AG08395 (cell line): ENCODE measurements at places on chromosomes 3 and 15.

DNA sequence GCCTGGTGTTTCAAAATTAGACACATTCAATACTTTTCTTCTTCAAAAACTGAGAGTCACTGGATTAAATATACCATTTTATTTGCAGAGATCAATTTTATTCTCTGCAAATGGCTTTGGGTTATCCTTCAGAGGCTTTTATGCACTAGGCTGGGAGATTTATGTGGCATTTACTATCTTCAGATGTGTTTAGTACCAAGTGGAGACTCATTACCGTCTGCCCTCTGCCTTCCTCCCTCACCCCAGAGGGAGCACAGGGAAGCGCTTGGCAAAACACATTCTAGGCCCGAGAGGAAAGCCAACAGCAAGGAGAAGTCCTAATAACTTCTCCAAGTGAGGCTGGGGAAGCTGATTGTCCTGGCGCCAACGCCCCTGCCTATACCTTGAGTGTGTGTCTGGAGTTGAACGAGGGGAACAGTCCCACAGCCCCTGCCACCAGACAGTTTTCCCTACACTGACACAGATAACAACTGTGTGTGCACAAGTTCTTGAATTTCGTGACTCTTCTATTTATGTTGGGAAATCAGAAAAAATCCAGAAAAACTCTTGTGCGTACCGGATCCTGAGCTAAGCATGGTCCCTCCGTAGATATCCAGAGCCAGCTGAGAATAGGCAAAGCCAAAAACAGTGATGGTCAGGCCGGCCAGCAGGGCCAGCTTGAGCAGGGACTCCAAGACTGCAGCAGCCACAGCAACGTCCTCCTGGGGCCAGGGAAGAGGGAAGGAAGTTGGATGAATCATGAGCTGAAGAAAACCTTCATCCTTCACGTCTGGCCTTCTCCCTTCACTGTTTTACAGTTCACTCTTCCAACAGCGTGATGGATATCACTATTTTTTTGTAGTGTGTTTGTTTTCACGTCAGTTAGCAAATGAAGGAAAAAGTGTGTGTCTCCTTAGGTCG is 26.6 kb downstream of the RFT1 start:
- DNase-seq = peak; percentile 13

DNA sequence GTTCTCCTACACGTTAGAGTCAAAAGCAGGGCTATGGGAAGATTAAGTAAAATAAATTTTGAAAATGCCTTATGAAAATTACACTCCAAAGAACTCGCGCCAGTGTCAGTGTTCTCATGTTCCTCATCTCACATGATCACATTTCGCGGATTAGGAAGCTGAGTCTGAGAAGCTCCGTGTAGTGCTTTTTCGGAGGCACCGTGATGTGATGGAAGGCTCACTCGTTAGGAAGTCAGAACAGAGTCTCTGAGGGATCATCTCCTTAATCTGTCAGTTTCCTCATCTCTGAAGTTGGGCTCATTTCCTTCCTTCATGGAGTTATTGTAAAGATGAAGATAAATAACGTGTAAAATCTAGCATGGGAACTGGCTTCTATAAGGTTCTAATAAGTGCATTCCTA is 3.2 kb downstream of the ADIPOQ start:
- no peak for DNase-seq

- peak; percentile 20 for DNase-seq
Measured at GRCh38 chr3:89372456-89372855, 265.0 kb downstream of the EPHA3 start.

DNA sequence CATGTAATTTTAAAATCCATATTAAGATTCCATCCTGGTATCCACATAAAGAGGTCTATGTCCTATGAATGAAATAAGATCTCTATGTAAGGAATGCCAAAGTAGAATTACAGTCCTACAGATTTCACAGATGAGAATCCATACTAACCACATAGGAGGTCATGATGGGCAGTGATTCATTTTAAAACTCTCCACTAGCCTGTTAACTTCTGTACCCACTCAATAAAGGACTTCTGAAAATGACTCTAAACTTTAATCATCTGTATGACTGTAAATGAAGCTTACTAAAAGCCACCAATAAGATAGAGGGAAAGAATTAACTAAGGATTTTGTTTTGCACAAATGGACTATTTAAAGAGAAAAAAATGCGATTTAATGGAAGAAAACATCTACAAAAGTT is 28.7 kb downstream of the MORC1 start:
- no peak for DNase-seq

GRCh38 chr3:44584646-44585501 is at the start of gene ZNF660:
ZNF660 (plus strand) TSS chr3:44584964; CDS start chr3:44594194, 9,230 bp downstream.
- peak; percentile 73 for DNase-seq

GRCh38 chr3:115226844-115227445 is 79.9 kb upstream of the ZBTB20 start:
- peak; percentile 14 for DNase-seq

DNA sequence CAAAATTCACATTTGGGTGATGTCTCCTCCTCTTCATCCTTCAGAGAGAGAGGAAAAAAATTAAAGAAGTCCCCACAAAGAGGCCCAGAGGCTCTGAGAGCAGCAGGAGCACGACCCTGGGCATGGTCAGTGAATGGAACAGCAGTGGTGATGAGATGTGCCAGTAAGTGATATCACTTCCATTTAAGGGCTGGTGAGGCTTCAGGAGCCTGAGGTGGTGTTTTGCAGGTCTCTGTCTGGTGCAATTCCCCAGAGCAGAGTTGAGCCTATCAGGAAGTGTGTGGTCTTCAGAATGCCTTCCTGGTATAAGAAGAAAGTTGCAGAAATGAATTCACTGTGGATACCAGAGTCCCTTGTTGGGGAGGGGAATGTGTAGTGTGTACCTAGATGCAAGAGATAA is 21.4 kb downstream of the ERICH6 start:
- no peak for DNase-seq

DNA sequence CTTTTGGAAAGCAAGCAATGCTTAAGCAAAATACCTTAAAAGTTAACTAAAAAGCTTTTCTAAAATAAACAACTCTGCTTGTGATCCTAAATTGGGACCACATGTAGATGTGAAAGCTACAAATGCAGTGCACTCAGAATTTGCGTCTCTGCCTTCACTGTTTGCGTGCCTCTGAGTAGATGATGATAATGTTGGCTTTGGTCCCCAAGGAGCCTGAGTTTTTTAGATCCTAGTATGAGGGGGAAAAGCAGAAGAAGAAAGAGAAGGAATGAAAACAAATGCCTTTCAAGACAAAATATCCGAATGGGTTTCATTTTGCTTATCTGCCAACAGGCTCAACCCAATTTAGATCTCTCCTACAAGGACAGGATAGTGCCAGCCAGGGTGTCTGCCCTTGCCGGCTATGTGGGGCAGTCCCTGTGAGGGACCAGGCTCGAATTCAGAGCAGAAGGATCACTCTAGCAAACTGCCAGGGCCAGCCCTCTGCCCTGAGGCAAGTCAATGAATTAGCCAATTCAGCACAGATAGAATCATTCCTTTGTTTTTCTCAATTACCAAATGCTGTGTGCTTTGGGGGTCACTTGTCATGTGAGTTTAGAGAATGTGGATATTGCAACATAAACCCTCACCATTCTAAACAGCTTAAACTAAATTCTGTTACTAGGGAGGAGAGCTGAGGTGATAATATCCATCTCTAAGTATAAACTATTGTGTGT is 28.5 kb downstream of the SCG5 start:
- peak; percentile 74 for DNase-seq

GRCh38 chr3:39260957-39261356 is 18.9 kb downstream of the CX3CR1 start:
- DNase-seq = peak; percentile 98

DNA sequence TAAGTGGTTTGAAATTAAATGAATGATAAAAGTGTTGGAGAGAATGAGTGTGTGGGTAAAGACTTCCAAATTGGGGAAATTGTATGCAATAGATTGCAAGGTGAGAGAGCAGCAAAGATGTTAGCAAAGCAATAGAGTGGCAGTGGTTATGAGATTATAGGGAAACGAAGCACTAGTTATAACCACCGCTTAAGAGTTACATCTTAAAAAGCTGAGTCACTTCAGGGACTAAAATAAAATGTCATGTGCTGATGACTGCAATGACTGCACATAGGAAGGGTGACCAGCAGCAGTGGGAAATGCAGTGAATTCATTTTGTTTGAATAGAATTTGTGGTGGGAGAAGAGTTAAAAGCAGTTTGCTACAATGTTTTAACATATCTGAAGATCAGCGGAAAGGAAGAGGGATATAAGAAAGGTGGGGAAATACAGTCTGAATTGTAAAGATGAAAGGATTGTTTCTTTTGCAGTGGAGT is 127.3 kb downstream of the RAP2B start:
- peak; percentile 41 for DNase-seq

DNA sequence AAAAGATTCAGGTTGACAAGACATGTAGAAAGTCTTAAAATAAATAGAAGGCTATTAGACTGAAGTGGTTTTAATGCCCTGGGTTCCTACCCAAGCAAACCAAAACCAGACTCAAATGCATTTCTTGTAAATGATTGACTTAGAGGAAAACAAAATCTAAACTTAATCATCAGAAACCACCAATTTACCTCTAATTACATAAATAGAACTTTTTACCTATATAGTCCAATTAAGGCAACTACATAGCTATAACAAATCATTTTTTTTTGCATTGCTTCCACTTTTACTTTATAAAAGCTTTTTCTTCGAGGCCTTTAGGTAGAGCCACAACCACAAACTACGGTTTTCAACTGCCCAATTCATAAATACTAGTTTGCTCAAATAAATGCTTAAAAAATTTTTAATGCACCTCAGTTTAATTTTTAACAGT is 231.3 kb upstream of the ARHGEF26 start:
- no peak for DNase-seq

GRCh38 chr3:167361306-167361705 is 18.8 kb downstream of the ZBBX start:
- DNase-seq = no peak

DNA sequence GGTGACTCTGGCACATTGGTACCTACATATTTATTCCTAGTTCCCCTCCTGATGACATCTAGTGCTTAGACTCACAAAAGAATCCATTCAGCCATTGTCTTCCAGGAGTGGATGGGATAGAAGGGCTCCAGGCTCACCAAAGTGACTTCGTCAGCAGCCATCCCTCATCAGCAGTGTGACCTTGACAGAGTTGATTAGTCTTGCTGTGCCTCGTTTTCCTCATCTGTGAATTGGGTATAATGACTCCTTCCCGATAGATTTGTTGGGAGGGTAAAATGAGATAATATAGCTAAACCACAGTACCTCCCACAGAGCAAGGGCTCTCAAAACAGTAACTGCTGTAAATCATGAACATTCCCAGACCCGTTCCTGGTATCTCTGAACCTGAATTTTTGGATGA is 10.7 kb downstream of the ACAN start:
- no peak for DNase-seq

DNA sequence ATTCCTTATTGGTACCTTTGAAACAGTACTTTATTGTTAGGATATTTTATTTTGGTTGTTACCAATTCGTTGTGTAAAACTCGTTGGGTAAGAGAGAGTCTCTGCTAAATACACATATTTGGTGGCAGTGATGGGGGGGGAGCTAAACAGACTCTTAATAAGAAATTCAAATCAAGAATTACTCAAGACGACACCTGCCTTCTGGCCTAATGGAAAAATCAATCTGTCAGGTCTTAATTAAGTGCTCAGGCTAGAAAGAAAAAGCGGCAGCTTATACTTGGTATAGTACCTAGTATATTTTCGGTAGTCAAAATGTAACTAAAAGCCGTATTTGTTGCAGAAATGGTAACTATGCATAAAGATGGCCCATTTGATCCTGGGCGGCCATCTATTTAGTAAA is 18.2 kb downstream of the FOXP1 start:
- DNase-seq = no peak

DNA sequence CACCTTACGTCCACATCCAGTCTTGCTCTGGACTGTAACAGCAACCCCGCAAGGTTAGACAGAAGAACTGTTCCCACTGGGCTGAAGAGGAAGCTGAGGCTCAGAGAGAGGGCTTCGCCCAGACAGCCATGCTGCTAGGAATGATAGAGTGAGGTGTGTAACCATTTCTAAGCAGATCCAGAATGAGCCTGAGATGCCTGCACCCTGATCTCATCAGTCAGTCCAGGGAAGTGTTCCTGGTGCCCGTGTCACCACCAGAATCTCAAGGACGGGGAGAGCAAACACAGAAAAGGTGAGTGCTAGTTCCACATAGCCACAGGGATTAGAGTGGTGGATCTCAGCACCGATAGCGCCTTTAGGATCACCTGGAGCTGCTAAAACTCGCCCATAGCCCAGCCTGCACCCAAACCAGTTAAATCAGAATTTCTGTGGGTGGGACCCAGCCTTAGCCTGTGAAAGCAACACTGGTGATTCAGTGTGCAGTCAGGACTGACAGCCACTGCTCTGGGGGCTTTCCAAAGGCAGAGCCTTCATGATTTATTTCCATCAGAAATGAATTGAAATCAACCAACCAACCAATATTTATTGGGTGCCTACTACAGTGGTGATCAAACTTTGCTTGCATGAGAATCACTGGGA is 12.3 kb downstream of the ISLR start:
- no peak for DNase-seq

DNA sequence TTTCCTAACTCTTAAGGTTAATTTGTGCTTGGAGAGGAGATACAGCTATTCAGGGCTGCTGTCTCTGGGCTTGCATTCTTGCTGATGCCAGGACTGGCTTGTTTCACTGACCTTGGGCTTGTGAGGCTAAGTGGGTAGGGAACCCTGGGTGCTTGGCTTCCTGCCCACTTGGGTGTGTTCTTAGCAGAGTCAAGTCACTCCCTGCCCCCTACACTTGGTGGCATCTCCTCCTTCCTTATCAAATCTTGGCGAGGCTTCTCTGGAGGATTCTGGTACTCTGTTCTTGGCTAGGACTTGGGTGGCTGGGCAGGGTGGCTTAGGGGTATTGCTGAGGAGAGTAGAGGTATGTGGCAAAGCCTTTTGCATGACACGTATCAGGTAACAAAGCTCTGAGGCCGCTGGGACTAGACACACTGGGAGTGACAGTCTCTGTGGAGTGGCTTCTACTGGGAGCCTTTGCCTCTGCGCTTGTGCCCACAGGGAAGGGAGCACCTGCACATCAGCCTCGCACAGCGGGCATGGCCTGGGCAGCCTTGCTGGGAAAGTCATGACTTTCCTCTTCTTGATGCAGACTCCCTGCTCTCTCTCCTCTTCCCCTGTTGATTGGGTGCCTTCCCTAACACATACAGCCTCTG is 41.8 kb downstream of the CHCHD6 start:
- DNase-seq = no peak

DNA sequence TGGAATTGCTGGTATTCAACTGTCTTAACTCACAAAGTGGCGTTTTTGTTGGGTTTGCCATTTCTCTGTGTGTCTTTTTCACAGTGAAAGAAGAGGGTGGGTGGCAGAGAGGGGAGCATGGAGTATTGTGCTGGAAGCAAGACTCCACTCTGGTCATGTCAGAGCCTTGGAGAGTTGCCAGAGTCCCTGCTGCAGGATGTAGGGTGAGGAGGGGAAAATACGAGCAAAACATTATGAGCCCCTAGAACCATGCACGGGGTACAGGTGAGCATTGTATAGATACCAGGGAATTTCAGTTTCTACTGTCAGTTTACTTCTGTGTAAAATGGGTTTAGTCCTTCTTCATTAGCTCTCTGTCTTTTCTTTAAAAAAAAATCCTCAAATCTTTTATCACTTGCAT is 249.9 kb downstream of the CACNA2D3 start:
- DNase-seq = no peak

GRCh38 chr3:30989276-30990030 is 95.0 kb upstream of the GADL1 start:
- no peak for DNase-seq

- DNase-seq = no peak
Measured at GRCh38 chr15:40252438-40253166, 13.7 kb downstream of the PAK6 start.
